Stimulated activated CD8-positive, alpha-beta memory T cell treated with anti-CD3 and anti-CD28 coated beads, Interleukin-2, amount 100 ng/mL, for 48 hours (primary cell): ENCODE measurements at places on chromosomes 2 and 18.

DNA sequence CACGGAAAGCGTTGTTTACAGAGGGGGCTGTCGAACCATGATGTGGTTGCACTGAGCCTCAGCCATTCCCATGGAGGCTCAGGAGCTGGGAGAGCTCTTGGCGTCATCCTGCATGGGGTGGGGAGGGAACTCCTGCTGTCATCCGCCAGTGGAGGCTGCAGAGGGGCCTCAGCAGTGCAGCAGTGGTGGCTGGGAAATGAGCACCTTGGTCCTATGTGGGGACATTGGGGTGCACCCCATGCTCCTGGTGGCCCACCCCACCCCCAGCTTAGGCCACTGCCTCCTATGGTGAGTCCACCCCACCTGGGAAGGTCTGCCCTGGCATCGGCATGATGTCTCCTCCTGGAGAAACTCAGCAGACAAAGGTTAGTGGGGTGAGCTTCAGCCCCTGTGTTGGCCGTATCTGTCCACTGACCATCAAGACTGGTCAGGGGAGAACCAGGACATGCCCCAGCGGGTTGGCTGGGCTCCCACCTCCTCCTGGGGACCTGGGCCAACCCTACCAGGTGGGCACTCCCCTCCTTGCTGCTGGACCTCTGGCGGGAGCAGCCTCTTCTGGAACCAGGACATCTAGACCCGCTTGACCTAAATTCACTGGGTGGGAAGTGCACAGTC lies 67.8 kb upstream of the HDAC4 start:
- DNase-seq = no peak

DNA sequence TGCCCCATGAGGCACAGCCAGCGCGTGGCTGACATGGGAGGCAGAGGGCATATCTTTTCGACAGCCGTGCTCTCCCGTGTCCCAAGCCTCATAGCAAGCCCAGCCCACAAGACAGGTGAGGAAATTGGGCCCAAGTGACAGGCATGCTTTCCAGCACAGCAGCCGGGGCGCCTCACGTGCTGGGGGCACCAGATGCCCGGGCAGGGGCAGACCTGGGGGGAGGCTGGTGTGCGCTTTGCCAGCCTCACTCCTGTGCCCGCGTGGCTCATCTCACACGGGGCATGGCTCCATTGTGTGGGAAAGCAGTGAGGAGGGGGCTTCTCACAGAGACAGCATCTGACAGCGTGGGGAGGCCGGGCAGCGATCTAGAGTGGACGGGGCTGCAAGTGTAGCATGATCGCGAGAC lies 93.2 kb downstream of the USP40 start:
- DNase-seq = no peak

DNA sequence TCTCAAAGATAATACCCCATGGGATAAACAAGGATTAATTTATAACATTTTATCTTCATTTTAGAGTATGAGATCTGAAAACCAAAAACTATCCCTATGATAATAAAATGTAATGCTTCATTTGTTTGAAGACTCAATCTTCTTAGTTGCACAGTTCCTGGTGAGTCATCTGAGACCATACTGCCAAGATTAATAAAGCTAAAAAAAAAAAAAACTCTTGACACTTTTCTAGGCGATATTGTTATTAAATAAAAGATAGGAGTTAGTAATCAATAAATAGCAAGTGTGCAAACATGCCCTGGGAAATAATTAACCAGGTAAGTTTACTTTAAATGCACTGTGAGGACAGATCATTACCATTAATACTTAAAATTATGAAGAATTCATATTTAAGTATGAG lies 83.9 kb downstream of the RPE start:
- no peak for DNase-seq

- DNase-seq = no peak
Measured at GRCh38 chr18:33146014-33146413, 294.5 kb downstream of the CCDC178 start.

DNA sequence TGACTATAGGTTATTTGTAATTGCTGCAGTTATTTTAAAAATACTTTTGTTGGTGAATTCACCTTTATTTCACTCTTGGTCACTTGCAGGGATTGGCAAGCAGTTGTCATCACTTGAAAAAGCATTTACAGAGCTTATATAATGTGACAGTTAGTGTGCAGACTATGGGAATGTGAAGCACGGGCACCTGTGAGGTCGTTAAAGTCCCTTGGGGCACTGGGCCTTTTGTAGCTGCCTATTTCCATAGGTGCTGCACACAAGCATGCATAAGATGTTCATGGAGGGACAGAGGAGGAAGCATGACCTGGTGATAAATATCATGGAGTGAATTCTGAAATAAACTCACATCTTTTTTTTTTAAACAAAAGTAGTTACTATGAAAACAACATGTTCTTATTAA lies 124.6 kb downstream of the ATP9B start:
- no peak for DNase-seq
